Adipocyte (in vitro differentiated cells): ENCODE measurements at places on chromosomes 16 and 17.

GRCh38 chr17:7313088-7313889 is 1.9 kb downstream of the GPS2 start:
- no peak for DNase-seq

- no peak for DNase-seq
These were observed 8.9 kb upstream of the NME1 start for GRCh38 chr17:51144266-51145022.

GRCh38 chr16:72890587-72890986 is 157.3 kb downstream of the ZFHX3 start:
- DNase-seq = no peak

DNA sequence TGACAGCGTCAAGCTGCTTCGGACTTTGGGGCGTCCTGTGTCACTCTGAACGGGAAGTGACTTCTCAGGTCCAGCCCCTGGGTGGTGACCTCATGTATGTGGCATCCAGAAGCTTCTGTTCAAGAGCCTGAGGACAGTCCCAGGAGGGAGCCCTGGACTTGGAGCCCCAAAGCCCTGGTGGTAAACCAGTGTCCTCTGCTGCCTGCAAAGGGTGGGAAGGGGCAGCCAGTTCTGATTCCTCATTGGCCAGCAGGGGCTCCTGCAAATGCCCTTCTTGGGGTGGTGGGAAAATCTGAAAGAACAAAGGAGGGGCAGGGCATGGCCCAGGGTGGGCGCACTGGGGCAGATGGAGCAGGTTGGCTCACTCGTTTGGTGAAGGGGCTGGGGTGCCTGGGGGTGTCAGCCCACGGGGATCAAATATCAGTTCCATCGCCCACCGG is 1.6 kb downstream of the OSGIN1 start:
- DNase-seq = peak; percentile 60

- no peak for DNase-seq
These were observed 1.2 kb downstream of the CCDC137 start for GRCh38 chr17:81667754-81668153.

DNA sequence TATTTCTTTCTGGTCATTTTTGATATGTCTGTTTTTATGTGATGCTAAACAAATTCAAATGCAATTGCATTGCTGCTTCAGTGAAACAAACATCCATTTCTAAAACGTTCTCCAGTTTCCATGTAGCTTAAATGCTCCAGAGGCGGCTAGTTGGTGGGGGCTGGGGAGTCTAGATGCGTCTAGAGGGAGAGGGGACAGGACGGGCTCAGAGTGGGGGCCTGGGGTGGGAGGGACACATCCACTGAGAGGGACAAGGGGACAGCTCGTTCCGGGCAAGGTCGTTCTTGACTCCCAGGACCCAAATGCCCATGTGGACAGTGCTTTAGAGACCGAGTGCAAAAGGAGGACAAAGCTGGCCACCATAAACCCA is 102.3 kb downstream of the FOXL1 start:
- no peak for DNase-seq

DNA sequence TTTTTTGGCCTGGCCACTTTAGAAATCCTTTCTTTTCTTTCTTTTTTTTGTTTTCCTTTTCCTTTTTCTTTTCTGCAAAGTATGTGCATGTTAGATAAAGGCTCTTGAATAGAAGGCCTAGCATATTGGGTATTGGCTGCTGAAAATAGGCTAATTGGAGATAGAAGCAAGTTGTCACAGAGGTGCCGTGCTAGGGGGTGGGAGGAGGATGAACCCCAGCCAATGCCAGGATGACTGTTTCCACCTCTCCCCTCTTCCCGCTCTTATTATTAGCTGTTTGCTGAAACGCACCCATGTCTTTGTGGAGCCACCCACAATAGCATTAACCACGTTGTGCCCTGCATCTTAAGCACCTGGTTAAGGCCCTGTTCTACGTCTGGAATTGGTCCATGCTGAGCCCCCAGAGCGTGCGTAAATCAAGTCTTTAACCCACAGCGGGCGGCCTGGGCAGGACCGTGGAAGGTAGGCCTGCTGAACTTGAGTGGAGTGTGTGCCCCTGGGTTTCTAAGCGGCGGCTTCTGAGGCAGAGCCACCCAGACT is 123.6 kb downstream of the MSI2 start:
- DNase-seq = no peak

- DNase-seq = no peak
These were observed 14.8 kb upstream of the TRAP1 start for GRCh38 chr16:3732171-3732570.

DNA sequence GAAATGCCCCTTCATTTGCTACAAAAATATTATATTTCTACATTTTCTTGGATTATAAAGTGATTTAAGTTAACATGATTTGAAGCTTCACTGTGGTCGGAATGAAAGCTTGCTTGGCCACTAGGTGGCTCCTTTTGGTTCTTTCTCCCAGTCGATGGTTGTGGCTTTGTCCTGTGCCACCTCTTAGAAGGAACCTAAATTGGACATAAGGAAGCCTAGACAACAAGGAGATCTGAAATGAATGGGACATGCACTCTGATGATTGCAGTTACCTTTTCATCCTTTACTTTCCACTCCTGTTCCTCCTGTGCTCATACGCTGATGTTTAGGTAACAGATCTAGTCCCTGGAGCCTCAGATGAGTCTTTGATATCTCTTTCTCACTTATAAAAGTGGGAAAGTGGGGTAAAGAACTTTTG is 39.2 kb downstream of the FTO start:
- DNase-seq = peak; percentile 44

DNA sequence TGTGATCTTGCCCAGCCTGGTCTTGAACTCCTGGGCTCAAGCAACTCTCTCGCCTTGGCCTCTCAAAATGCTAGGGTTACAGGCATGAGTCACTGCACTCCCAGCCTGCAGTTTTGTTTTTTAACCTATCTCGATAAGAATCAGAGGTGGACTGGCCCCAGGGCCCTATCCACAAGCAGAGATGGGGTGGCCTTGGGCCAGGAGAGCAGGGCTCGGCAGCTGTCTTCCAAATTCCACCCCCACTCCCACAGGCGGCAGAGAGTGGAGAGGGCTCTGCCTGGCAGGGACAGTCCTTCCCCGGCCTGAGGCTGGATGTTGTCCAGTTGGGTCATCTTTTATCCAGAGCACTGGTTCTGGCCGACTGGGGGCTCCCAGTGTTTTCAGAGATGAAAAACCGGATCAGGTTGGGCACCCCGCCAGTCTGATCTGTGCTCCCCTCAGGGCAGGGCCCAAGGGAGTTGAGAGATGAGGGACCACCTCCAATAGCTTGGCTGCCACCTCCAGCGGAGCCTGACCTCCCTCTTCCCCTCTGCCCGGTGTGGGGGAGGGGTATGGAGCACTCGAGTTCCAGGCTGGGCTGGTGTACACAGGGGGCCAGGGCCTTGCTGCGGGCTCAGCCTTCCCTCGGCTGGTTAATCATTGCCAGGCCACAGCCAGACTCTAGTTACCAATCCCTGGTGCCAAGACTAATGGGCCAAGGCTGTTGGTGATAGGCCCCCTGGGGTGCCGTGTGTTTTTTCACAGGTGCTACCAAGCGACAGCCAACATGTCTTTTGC is 30.3 kb upstream of the MYO15B start:
- peak; percentile 25 for DNase-seq

DNA sequence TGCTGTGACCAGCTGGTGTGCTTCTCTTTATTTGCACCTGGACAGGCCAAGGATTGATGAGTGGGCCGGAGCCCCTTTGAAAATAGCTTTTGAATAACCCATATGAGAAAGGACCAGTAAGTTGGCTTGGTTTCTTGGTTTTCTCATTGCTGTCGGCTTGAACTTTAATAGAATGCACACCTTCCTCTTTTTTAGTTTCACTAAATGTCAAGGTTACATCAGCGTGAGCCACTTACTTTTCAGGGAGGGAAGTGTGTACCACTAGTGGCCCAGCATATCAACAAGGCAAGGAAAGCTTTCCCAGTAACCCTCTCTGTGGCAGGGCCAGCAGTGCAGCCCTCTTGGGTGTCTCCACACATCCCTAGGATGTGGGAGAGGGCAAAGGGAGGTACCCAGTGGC is 433.3 kb downstream of the CA10 start:
- DNase-seq = no peak

DNA sequence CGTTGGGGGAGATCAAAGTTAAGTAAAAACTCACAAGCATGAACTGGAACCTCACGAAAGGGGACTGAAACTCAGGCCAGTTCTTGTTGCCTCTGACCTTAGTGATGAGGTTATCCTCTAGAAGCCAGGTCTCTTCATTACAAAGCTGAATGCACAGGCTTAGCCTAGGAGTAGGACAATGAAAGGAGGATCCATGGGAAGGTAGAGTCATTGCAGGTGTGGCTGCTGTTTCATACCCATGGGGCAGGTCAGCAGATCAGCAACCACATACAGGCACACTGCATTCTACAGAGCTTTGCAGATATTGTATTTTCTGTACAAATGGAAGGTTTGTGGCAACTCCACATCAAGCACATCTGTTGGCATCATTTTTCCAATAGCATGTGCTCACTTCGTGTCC is 341.3 kb upstream of the SOX9 start:
- no peak for DNase-seq

DNA sequence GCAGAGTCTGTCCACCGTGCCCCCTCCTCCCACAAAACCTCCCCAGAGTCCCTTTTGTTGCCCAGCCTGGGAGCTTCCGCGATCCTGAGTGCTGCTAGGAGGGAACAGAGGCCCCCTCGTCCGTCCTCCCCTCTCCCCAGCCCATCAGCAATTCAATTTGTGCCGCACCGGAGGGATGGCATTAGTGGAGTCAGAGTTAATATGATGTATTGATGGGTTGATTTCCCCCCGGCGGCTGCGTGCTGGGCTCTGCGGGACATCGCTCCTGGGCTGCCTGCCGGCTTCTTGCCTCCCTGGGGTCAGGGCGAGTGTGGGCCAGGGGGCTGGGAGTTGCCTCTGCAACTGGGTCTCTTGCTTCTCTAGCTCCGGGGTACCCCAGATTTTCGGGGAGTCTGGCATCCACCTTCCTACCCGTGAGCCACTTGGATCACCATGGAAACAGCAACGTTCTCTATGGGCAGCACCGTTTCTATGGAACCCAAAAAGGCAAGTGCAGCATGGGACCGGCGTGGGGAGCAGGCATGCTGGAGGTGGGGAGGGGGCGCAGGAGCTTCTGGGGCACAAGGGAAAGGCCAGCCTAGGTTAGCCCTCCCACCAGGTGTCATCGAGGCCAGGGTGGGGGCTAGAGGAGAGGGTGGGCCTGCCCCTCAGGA is 42.9 kb downstream of the BAHCC1 start:
- no peak for DNase-seq

DNA sequence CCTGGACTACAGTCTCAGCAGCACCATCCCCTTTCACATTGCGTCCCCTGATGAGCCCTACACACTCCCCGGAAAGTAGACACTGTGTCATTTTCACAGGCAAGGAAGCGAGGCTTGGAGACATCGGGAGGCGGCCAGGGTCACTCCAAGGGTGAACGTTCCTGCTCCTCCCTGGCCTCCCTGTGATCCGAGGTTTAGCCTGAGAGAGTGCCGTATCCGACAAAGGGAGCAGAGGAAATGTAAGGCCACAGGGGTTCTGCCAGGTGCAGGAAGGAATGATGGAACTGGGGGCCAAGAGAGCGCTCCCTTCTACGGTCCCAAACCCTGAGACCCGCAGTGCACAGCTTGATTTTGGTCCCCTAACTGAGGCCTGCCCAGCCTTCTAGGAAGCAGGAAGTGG is 8.0 kb upstream of the PIK3R6 start:
- DNase-seq = no peak

DNA sequence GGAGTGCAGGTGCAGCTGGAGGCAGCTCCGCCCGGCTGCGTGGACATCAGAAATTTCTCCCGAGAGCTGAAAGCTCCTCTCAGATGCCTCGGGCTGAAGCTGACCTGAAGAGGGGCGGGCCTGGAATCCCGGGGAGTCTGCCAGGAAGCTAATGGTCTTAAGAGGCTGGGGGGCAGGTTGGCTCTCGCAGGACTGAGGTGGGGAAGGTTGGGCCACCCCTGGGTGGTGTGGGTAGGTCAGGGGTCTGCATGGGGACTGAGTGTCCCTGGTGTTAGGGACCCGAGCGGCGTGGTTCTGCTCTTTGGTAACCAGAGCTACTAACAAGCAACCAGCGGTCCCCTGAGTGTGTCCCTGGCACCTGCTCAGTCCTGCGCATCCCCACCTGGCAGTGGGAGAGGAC is 3.5 kb downstream of the CHMP6 start:
- DNase-seq = no peak

DNA sequence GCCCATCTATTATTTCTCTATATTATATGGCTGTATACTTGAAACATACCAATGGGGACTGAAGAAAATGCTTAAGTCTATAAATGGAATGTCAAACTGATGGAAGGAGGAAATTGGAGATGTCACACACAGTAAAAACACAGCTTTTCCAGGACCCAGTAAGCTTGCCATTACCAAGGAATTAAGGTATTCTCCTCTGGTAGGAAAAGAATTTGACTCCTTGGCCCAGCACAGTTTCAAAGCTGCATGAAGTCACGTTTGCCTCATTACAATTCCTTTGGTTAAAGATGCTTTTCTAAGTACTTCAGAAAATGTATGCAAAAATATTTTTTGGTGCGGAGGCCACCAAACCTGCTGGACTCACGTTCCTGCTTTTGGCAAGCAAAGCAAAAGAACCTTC is 48.5 kb downstream of the CDH13 start:
- no peak for DNase-seq

DNA sequence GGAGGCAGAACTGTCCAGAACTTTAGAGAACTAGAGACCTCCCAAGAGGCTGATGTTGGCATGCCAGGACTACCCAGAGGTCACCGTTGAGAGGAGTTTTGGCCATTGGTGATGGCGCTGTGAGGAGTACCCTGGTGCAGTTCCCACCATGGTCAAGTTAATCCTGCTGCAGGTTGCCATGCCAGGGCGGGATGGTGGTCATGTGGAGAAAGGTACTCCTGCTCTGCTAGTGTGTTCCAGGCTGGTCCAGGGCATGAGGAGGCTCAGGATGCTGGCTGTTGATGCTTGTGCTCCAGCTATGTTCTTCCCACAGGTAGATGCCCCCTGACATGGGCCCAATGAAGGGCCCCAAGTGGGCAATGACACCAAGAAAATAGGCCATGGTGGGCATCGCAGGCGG is 4.1 kb upstream of the PHF12 start:
- no peak for DNase-seq

GRCh38 chr16:24689128-24689527 is 40.3 kb upstream of the TNRC6A start:
- DNase-seq = peak; percentile 75

- no peak for DNase-seq
These were observed 116.4 kb downstream of the HS3ST3A1 start for GRCh38 chr17:13485327-13485726.

DNA sequence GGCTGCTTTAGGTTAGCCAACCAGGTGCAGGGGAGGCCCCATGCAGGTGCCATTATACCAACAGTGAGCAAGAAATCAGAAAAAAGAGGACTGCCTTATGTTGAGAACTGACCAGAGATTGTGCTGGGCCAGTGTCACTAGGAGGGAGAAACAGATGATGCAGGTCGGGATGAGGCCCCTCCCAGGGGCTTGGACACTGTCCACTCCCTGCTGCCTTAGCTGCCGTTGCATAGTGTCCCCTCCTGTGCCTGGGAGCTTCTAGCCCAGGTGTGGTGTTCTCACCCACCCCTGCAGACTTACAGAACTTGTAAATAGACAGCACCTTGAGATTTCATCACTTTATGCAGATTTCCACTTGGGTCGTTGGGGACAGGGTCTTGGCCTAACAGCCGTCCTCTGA is 36.7 kb downstream of the PLD6 start:
- no peak for DNase-seq
